ENCODE measurements at places on chromosomes 6 and 20.

GRCh38 chr6:137845460-137845859 is 21.6 kb upstream of the TNFAIP3 start:
- DNase-seq = no peak

DNA sequence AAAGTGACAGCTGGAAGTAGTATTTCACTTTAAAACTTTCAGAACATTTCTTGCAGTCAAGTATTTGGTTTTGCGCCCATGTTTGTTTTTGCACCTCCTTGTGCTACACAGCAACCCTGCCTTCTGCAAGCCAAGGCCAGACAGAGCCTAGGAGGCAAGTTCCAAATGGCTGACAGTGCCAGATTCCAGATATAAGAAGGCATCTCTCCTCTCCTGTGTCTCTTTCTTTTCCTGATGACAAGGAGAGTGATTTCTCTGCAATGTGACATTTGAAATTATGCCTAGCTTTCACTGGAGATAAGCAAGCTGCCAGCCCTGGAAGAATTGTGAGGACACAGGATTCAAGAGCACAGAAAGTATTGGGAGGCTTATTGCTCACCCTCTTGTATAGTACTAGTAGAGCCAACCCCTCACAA is 149.1 kb upstream of the TENT5A start:
- DNase-seq = no peak

- no peak for DNase-seq
Measured at GRCh38 chr20:24913076-24913628, 35.9 kb upstream of the CST7 start.

GRCh38 chr6:132813173-132813856 is 1.1 kb upstream of the RPS12 start:
- no peak for DNase-seq

GRCh38 chr6:161242779-161243693 is 30.8 kb downstream of the AGPAT4 start:
- no peak for DNase-seq

DNA sequence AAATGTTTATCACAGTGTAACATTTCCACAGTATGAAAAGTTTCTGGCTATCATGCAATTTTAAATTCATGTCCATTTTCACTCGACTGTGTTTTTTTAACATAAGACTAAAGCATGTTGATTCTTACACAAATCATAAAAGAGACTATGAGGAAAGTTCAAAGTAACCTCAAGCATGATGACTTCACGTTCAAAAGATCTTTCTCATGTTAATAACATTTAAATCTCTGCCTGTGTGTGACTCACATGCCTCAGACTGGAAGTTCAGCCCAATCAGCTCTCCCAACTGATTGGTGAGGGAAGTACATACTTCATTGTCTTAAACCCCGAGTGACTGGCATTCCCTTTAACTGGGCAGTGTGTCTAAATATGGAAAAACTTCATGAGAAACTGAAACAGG is 37.4 kb downstream of the ATXN1 start:
- DNase-seq = no peak

DNA sequence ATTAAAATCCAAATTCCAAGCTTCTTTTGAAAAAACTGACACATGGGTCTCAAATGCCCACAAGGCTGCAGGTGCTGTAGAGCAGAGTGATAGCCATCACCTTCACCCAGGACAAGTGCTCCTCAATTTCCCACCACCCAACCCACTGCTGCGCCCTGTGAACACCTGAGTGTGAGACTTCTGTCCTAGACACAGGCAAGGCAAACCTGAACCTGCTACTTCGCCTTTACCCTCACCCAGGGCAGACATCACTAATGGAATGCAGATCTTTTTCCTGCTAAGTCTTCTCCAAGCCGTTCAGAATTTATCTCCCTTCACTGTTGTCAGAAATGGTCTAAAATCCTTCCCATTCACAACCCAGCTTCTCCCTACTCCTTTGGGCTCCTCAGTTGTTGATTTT is 65.9 kb downstream of the PREX1 start:
- DNase-seq = no peak

- DNase-seq = no peak
Measured at GRCh38 chr20:37308086-37309050, 18.9 kb downstream of the MANBAL start.

GRCh38 chr6:16999491-17000436 is 102.1 kb upstream of the STMND1 start:
- DNase-seq = no peak

DNA sequence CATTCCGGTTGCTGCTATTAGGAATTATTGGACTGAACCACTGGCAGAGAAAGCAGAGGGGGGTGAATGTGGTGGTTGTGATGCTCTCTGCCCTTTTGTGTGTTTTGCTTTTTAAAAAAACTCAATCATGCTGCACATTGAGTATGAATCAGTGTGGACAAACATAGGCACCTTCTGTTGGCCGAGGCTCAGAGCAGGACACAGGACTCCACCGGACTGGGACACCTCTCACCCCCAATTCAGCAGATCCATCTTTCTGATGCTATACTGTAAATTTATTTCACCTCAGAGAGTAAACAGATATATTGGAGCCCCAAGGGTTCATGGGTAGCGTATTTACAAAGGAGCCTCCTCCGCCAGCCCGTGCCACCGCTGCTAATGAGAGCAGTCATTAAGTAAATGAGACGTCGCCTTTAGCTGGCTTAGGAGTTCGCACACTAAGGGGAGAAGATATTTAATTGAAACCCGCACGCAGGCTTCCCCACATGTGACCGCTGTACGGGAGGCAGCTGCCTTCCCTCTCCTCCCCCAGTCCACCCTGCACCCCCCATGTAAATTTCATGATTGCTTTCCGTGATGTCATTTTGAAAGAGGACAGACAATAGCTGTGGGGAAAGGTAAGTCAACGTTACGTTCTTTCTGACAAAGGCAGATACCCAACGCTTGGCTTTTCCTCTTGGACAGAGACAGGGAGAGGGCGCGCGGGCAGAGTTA is at the start of gene MYT1:
Gene MYT1 (plus strand): TSS at position 330 of the 714 bp plus-strand sequence. CDS start 34,410 bp downstream, outside the sequence.
- DNase-seq = no peak

- DNase-seq = no peak
Measured at GRCh38 chr6:35177157-35177556, 36.0 kb upstream of the TCP11 start.

- DNase-seq = no peak
Measured at GRCh38 chr6:128494440-128494839, 26.0 kb downstream of the PTPRK start.
